ENCODE measurements at places on chromosomes 6 and 20.

GRCh38 chr20:25478889-25479568 lies 71.6 kb downstream of the GINS1 start:
- DNase-seq, result no peak

- DNase-seq, result peak; percentile 22
Measured at GRCh38 chr20:34904202-34904621, 27.8 kb downstream of the ACSS2 start.

DNA sequence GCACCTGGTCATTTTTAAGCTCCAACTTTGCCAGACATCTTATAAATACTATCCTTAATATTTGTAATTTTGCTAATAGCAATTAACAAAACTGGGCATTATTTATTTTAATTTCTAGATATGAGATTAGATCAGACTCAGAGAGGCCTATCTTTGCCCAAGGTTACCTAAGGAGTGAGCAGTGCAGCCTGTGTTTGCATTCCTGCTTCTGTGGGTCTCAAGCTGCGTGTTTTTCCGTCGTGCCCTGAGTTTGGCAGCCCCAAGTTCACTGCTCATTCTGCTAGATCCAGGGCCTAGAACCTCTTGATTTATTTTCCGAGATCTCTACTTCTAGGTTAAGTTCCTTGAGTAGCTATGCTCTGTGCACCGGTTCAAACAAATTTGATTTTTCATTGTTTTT lies 11.0 kb upstream of the ADGRG6 start:
- no peak for DNase-seq

GRCh38 chr6:151002491-151002935 lies 137.0 kb downstream of the MTHFD1L start:
- DNase-seq, result no peak

GRCh38 chr6:93581371-93581770 lies 162.0 kb upstream of the EPHA7 start:
- peak; percentile 97 for DNase-seq

- DNase-seq, result peak; percentile 67
Measured at GRCh38 chr6:142906945-142907470, 38.0 kb downstream of the HIVEP2 start.

- no peak for DNase-seq
Measured at GRCh38 chr6:1737463-1738311, 128.0 kb downstream of the FOXC1 start.

GRCh38 chr20:62636446-62636845 lies 5.9 kb upstream of the SLCO4A1 start:
- DNase-seq, result no peak

All from LHCN-M2 (cell line).